ENCODE measurements at places on chromosomes 4 and X. TPM values are rescaled to one million over a fixed set of nuclear protein-coding genes. Genes with fewer than 3 reads are reported as not detected.

DNA sequence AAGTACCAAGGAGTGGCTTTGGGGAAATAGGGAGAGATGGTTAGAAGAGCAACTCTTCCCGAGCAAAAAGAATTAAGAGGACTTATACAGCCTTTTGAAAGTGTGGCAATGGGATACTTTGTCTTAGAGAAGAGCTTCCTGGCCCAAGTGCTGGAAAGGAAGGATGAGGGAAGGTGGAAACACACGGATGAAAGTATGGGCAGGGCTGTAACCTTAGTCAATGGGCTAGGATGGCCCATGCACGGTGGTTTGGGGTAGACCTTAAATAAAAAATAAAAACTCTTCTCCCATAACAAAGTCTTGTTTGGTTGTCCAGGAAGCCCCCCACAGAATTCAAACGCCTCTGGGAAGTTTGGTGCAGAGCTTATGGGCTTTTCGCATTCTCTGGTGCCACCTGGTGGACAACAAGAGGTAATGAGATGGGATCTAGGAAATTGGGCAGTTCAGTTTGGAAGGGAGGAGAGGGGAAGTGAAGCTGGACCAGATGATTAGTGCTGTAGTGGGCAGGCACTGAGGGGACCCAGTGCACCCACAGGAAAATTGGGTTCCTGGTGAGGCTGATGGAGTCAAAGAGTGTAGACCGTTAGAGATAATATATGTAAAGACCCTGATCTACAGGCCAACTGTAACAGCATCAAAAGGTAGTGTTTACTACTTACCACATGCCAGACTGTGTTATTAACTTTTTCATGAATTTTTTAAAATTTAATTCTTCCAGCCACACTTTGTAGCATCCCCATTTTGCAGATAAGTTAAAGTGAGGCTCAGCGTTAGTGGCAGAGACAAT is 13.8 kb upstream of the ENOX2 start:
- DNase-seq = peak; percentile 56

DNA sequence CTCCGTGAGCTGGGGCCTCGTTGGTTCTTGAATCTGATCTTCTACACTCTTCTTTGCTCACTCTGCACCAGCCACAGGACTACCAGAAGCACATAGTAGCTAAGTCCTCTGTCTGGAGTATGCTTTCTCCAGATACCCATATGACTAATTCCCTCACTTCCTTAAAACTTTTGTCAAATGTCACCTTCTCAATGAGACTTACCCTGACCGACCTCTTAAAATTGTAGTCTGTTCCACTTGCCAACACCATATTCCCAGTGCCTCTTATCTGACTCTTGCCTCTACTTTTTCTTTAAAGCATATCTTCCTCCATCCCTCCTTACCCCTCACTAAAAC is 10.0 kb downstream of the PARM1 start:
- no peak for DNase-seq

DNA sequence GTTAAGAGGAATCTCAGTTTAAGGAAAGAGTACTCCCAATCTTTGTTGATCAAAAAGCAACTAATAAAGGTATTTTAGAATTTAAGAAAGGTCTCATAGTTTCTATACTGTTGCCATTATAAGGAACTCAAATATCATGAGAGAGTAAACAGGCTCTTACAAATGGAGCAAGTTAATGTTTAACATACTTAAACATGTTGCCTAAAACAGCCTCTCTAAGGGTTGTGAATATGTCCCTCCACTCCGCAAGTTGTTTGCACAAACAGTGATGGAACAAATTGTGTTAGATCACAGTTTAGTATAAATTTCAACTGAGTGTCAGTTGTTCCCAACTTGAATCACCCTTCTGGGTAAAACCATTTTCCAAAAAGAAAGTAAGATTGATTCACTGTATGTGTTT is 1678.3 kb downstream of the PCDH19 start:
- DNase-seq = no peak

DNA sequence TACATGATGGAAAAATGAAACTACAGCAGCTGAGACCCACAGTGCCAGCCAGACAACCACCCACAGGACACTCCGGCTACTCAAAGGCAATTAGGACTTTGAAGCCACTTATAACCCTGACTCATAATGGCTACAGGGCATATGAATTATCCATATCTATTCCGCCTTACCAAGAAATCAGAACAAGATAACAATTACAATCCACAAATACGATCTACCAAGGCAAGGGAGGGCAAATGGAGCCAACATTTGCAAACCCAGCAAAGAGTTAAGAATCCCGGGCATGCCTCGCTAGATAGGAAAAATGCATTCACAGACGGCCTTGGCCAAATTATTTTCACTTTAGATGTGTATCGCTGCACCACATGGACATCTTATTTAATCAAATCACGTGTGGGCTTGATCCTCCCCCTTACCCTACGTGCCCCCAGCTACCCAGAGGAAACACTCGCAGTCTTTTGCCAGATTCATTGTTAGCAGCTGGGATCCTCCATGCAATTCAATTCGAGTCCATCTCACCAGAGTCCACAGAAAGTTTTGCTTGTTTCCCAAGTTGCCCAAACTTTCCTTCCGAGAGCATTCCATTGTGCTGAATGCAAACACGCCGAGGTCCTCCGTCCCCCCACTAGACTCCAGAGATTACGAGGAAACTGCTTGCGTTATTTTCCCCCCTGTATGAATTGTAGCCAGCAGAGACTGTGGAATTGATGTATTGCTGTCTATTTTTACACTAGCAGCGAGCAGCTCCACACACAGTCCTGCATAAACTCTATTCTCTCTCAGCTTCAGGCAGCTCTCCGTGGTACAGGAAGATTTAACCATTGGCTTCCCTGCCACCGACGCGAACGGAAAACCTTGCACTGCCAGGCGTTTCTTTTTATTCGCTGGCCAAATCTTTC is 1.2 kb downstream of the PPARGC1A start:
- DNase-seq = peak; percentile 29

GRCh38 chrX:1483843-1484637 is 31.3 kb upstream of the ASMTL start:
- no peak for DNase-seq

- no peak for DNase-seq
Measured at GRCh38 chr4:71913275-71913674, 118.5 kb upstream of the NPFFR2 start.

DNA sequence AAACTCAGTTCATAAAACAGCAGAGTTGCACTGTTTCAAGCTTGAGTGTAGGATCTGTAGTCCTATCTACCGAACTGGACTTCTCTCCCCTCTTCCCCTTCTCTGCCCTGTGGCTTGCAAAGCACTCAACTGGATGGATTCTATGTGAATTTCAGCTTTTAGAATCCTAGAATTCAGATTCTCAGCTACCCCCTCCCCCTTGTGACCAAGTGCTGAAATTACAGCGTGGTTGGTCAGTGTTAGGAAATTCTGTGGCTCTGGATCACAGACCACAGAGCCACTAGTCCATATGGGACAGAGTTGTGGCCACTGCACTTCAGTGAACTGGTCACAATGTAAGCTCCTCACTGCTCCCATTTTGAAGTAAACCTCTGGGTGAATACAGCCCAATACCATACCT is 64.6 kb upstream of the TRPC5 start:
- peak; percentile 63 for DNase-seq

DNA sequence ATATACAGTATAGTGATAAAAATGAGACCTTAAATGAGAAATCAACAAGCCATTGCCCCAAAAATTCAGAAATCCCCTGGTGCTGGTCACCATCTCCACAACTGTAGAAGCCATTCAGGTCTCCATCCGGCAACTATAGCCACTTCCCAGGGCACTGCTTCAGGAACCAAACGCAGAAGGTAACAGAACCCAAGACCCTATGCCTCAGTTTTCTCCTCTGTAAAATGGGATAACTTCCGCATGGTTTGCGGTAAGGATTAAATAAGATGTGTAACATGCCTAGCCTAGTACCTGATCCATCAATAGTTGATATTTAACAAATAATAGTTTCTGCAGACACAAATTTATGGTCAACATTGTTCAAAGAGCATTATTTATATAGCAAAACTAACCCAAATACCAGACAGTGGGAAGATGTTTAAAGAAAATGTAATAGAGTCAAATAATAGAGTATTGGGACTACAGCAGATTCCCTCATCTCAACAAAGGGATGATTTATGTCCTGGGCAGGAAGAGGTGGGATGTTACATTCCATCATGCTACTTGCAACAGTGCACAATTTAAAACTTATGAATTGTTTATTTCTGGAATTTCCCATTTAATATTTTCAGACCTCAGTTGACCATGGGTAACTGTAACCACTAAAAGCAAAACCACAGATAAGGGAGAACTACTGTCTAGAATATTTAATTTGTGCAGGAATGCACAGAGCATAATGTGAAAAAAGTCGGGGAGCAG is 30.0 kb downstream of the IRF2 start:
- no peak for DNase-seq

GRCh38 chr4:113008716-113009115 is 40.7 kb upstream of the ANK2 start:
- peak; percentile 36 for DNase-seq

- no peak for DNase-seq
Measured at GRCh38 chr4:188082796-188083195, 26.6 kb downstream of the TRIML2 start.

DNA sequence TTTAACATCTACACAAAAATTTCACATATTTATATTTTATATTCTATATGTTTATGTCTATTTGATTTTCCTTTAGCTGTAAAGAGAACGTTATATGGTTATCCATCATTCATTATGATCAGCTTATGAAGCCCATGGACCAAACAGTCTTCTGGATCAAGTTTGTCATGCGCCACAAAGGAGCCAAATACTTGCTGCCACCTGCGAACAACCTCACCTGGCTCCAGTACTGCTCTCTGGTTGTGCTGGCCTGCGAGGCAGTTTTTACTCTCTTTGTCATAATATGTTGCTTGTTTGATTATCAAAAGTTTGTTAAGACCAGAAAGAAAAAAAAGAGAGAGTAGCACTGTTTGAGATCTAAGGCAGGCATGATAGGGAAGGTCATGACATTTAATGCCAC is 38.2 kb downstream of the UGT2B7 start:
- DNase-seq = no peak

DNA sequence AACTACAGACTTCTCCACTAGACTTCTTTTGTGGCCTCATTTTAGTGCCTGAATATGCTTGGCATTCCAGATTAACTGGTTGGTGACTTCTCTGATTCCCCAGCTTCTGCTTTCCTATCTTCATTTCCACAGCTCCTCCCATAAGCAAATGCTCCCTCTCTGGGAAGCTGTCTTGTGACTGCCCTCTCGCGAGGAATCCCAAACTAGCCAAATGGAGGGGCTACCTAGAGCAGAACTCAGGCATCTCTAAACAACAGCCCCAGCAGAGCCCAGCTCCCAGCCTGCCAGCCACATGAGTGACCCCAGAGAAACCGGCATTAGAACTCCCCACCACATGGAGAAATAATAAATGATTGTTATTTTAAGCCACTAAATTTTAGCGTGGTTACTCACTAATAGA is 7.6 kb upstream of the VEGFD start:
- DNase-seq = peak; percentile 26

GRCh38 chr4:38891051-38891983 is 23.7 kb downstream of the FAM114A1 start:
- no peak for DNase-seq

GRCh38 chr4:147570616-147571015 is 46.6 kb upstream of the TMEM184C start:
- DNase-seq = no peak

GRCh38 chrX:338281-338835 is 19.8 kb upstream of the GTPBP6 start:
- DNase-seq = no peak

GRCh38 chrX:66018585-66019309 is 21.1 kb downstream of the VSIG4 start:
- no peak for DNase-seq

GRCh38 chr4:128600410-128600809 is 209.1 kb upstream of the JADE1 start:
- no peak for DNase-seq

GRCh38 chr4:164501074-164501473 is 252.9 kb upstream of the SMIM31 start:
- no peak for DNase-seq

- DNase-seq = no peak
Measured at GRCh38 chr4:21835712-21836111, 112.9 kb downstream of the KCNIP4 start.

GRCh38 chr4:150126864-150127203 is 48.6 kb downstream of the DCLK2 start:
- DNase-seq = no peak

- DNase-seq = no peak
Measured at GRCh38 chr4:15982842-15983524, 20.0 kb upstream of the FGFBP2 start.

- no peak for DNase-seq
Measured at GRCh38 chr4:11894221-11894620, 465.5 kb upstream of the HS3ST1 start.

GRCh38 chrX:74535408-74536151 is 78.8 kb downstream of the RLIM start:
- DNase-seq = peak; percentile 69

DNA sequence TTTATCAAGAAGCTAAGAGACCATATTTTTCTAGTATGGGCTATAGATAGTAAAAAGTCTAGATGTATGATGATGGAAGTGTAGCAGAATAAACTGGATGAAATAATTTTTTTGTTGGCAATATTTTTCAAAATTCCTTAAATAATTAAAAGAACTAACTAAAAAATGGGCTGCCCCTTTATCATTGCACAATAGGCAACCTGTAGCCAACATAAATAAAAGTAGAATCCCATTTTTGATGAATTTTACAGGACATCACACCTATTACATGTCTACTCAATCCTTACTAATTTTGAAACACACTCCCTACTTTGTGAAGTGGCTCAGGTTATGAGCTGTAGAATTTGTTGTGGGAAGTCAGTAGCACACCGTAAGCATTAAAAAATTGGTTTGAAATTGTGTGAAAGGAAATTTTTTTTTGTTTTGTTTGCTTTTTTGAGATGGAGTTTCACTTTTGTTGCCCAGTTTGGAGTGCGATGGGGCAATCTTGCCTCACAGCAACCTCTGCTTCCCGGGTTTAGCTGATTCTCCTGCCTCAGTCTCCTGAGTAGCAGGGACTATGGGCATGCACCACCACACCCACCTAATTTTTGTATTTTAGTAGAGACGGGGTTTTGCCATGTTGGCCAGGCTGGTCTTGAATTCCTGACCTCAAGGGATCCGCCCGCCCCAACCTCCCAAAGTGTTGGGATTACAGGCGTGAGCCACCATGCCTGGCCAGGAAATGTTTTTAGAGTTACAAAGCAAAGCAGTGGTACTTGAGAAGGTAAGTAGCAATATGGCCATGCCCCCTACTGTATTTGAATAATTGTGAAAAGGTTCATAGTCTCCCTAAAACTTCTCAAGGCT is 8.9 kb upstream of the RUFY3 start:
- DNase-seq = no peak

GRCh38 chr4:80730158-80730557 is 300.4 kb upstream of the BMP3 start:
- peak; percentile 6 for DNase-seq

GRCh38 chrX:132837967-132838366 is 120.5 kb downstream of the HS6ST2 start:
- DNase-seq = no peak

- DNase-seq = no peak
Measured at GRCh38 chr4:158811704-158812103, 42.9 kb downstream of the FNIP2 start.

- no peak for DNase-seq
Measured at GRCh38 chrX:110734271-110734670, 61.3 kb downstream of the CHRDL1 start.

Gene TMEM47
- 85.2 TPM for total RNA-seq

Gene USP17L15
- total RNA-seq = not detected

Gene CTAG1B
- total RNA-seq = not detected

Gene ANOS1
- total RNA-seq = 31.3 TPM

Gene NBDY
- 12.2 TPM for total RNA-seq

Gene TRIM2
- 87.6 TPM for total RNA-seq

Gene PCSK1N
- total RNA-seq = 2.4 TPM

Gene HMGN5
- total RNA-seq = 1.9 TPM

Gene CDS1
- 3.5 TPM for total RNA-seq

Gene DGAT2L6
- not detected for total RNA-seq

Gene SSX4
- total RNA-seq = not detected

Data from neural progenitor cell (in vitro differentiated cells).